Adrenal gland (tissue), 19 donors: ENCODE measurements at places on chromosomes 16 and 17. TPM values are rescaled to one million over a fixed set of nuclear protein-coding genes. Genes with fewer than 3 reads are reported as not detected.

The ZDHHC7 gene
- polyA plus RNA-seq, result 24.4 TPM

The ITGAD gene
- 0.16 TPM for polyA plus RNA-seq

The TPSD1 gene
- 0.24 TPM for polyA plus RNA-seq

The CTRB1 gene
- not detected for polyA plus RNA-seq

The UTS2R gene
- not detected for polyA plus RNA-seq

The PRRT2 gene
- 0.97 TPM for polyA plus RNA-seq

The NT5M gene
- 0.40 TPM for polyA plus RNA-seq

The ADAP2 gene
- 7.8 TPM for polyA plus RNA-seq

The TMIGD1 gene
- polyA plus RNA-seq, result not detected

The KRT9 gene
- polyA plus RNA-seq, result not detected

The MRC2 gene
- polyA plus RNA-seq, result 5.2 TPM

The DNAH17 gene
- polyA plus RNA-seq, result 0.37 TPM

The TXNDC17 gene
- 223 TPM for polyA plus RNA-seq

The KRT15 gene
- polyA plus RNA-seq, result 0.88 TPM

The DHX40 gene
- polyA plus RNA-seq, result 27.8 TPM

The KRT23 gene
- 0.03 TPM for polyA plus RNA-seq

The GDPD3 gene
- polyA plus RNA-seq, result 1.0 TPM

The VWA3A gene
- 0.27 TPM for polyA plus RNA-seq

The VKORC1 gene
- polyA plus RNA-seq, result 82.1 TPM

The SLFN5 gene
- 4.3 TPM for polyA plus RNA-seq

The CUEDC1 gene
- polyA plus RNA-seq, result 45.1 TPM

The SPNS3 gene
- 3.8 TPM for polyA plus RNA-seq

The MYH13 gene
- not detected for polyA plus RNA-seq

The KRTAP2-1 gene
- polyA plus RNA-seq, result not detected

The RAPGEFL1 gene
- 1.7 TPM for polyA plus RNA-seq

The CCL8 gene
- polyA plus RNA-seq, result 0.79 TPM

The CES5A gene
- 0.22 TPM for polyA plus RNA-seq

The MYH1 gene
- polyA plus RNA-seq, result 0.07 TPM

The CCL22 gene
- polyA plus RNA-seq, result 0.03 TPM
